ENCODE measurements at places on chromosomes 7 and 10.
A peak's percentile ranks its signal among the peaks of the same experiment; 100 is the strongest.

GRCh38 chr10:122057841-122058413 is 69.0 kb downstream of the TACC2 start:
- no peak for ATAC-seq

DNA sequence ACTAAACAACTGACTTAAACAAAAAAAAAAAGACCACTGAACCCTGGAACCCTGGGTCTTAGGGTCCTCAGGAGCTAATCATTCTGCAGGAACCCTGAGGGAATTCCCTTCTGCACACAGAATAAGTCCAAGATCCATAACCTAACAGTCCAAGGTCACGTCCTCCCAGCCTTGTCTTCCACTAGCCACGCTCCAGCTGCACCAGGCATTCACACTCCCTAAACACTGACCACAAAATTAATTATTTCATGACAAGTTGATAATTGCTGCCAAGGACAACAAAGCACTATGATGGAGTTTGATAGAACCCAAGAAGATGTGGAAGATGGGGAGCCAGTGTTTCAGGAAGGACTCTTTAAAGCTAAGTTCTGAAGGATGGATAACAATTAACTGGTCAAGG is 130.6 kb downstream of the SH3PXD2A start:
- no peak for ATAC-seq

- no peak for ATAC-seq
Observed at GRCh38 chr7:82723411-82723810, 279.8 kb upstream of the CACNA2D1 start.

DNA sequence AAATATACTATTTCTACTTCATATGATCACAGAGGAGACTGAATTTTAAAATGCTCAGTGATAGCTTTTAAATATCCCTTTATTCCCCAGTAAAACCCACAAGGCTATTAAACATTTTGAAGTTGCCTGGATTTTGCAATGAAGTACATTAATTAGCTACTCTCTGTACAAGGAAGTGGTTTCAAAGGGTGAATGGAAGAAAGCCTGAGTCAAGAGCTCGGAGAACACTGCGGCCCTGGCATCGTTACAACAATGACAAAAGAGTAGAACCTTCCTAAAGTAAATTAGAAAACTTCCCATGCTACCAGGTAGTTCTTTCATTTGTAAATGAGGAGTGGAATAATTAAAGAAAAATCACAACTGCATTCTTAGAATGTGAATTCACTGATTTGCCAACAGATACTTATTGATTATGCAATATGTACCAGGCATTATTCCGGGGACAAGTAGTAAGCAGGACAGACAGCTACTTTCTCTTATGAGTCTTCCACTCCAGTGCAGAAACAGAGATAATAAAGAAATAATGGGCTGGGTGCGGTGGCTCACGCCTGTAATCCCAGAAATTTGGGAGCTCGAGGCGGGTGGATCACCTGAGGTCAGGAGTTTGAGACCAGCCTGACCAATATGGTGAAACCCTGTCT is 63.0 kb downstream of the ZNF22 start:
- no peak for ATAC-seq

GRCh38 chr10:129622736-129623135 is 155.7 kb downstream of the MGMT start:
- no peak for ATAC-seq

DNA sequence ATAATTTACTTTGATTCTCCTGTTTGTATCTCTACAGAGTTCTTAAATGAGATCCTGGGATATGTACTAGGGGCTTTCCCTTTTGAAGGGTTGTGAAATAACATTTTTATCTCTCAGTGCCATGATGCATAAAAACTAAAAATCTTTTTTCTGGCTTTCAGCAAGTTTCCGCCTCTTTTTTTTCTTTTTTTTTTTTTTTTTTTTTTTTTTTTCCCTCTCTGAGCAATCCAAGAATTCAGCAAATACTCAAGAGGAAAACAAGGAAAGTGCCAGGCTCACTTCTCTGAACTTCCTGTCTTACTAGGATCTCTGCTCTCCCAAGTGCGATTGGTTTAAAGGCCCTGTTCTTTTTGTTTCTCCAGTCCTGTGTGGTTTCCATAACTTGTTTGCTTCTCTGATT is 79.9 kb downstream of the HYCC1 start:
- ATAC-seq = no peak

- no peak for ATAC-seq
Observed at GRCh38 chr10:52208365-52208764, 105.7 kb upstream of the DKK1 start.

- ATAC-seq = no peak
Observed at GRCh38 chr7:101919363-101920115, 102.1 kb downstream of the CUX1 start.

GRCh38 chr10:80260295-80261243 is 28.9 kb downstream of the MAT1A start:
- ATAC-seq = peak; percentile 32

- ATAC-seq = no peak
Observed at GRCh38 chr10:126969310-126969709, 64.1 kb downstream of the DOCK1 start.

DNA sequence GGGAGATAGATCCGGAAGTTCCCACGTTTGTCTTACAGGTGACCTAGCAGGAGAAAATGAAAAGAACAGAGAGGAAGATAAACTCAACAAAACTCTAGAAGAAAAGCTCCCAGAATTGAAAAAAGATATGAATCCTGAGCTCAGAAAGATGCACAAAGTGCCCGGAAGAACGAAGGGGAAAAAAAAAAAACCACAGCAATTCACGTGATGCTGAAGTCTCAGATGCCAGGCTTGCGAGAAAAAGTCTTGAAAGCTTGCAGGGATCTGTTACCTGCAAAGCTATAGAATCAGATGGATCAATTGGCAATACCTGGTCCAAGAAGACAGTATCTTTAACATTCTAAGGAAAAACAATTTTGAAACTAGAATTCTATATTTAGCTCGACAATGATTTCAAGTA is 33.5 kb downstream of the CARD11 start:
- ATAC-seq = no peak

- ATAC-seq = no peak
Observed at GRCh38 chr10:18473424-18474117, 177.8 kb downstream of the NSUN6 start.

- ATAC-seq = no peak
Observed at GRCh38 chr10:79602953-79603352, 7.8 kb upstream of the SFTPA1 start.

DNA sequence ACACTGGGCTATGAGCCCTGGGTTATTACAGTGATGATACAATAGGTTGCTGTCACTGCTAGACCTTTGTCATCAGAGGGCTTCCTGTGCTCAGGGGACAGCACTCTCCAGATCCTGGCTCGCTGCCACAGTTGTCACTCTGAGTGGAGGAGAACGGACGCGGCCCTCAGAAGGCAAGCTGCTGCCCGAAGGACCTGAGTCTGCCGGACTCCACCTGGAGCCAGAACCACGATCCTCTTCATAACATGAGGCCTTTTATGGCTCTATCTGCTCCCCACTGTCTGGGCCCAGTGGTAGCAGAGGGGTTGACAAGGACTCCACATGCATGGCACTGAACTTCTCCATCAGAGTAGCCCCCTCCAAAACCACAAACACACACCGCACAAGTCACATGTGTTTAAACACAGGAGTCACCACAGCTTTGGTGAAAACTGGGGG is 94.7 kb upstream of the EFCAB10 start:
- peak; percentile 65 for ATAC-seq

- ATAC-seq = no peak
Observed at GRCh38 chr7:1027242-1028043, 16.9 kb upstream of the GPR146 start.

DNA sequence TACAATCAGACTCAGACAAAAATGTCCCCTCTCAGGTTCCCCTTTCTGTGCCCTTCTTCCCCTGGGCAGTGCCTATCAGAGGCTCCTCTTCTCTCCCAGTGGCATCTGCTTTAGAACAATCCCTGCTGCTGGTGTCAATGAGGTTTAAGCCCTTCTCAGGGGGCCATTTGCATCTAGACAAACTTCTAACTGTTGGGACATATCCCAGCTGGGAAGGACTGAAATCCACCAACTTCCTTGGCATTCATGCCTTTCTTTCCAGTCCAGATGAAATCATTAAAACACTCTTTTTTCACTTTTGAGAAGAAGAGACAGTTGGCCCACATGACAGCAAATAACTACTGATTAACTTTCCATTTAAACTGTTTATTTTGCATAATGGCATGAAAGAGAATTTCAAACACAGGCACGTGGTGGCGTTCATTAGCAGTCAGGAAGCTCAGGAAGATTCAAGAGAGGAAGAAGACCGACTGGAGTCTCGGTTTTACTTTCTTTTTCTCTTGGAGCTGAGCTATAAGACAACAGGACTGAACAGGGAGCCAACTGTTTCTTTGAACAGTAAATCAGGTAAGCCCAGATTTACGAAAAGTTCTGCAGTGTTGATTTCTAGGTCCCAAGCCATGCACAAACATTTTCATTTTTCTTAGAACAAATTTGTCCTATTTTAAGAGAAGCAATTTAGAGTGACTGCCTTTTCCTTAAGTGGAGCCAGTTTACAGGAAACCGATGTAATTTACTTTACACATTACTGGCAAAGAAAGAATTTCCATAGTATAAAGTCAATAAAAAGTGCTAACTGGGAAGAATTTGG is at the start of gene GIMAP2:
TSS of gene GIMAP2 (plus strand) at position 488 of the 811 bp plus-strand sequence. CDS start 1,354 bp downstream, outside the sequence.
- peak; percentile 86 for ATAC-seq

DNA sequence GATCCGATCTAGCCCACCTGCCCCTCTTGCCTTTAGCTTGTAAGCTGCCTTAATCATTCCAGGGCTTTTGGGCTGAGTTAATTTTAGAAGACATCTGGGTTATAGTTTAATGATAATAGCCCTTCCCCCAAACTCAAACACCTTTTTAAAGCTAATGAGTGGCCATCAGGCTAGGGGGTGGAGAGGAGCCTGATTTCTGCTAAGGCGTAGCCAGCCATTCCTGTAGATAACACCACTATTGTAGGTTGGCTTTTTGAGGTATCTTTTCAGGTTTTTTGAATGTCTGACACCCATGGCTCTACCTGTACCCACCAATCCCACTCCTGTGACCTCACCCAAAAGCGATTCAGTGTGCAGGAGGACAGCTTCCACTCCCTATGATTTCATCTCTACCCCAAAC is 7.6 kb upstream of the SYPL1 start:
- ATAC-seq = no peak

DNA sequence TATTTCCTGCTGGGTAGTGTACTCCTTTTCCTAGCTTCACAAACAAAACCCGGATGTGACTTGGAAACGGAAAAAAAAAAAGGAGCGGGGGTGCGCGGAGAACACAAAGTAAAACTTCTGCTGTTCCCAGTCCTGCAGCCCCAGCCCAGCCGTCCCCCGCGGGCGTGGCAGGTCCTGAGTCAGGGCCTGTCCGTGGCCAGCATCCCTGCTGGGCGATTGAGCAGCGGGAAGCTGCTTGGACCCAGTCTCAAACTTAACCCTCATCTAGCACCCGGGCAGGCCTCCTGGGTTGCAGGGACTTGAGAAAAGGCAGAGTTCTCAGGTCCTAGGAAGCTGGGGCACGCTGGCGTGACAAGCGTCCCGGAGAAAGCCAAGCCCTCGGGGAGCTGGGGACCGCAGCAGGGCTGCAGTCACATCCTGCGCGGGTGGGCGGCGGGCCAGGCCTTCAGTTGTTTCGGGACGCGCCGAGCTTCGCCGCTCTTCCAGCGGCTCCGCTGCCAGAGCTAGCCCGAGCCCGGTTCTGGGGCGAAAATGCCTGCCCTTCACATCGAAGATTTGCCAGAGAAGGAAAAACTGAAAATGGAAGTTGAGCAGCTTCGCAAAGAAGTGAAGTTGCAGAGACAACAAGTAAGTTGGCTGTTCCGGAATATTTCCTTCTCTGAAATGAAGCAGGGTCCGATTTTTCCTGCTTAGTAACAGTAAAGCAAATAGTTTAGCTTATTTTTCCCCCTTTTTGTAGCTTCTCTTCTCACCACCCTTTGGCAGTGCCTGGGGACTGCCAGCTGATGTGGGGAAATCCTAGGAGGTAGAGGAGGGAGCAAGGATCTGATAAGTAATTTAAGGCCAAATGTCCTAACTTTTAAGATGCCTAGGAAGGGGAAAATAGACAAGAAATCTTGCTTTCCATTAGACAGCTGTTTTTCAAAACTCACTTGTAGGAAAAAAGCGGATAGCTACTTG is at the start of gene GNG11:
TSS of gene GNG11 (plus strand) at position 129 of the 960 bp plus-strand sequence. CDS start at position 532, 403 bp downstream.
- peak; percentile 77 for ATAC-seq

DNA sequence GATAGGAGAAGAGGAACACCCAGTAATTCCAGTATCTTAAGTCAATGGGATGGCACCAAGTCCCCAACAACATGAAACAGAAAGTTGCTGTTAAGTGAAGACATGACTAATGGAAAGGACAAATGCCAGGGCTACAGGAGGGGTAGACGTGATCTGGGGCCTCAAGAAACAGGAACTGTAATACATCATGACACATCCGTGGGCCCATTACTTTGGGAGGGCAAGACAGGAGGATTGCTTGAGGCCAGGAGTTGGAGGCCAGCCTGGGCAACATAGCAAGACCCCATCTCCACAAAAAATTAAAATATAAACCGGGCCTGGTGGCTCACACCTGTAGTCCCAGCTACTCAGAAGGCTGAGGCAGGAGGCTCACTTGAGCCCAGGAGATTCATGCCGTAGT is 408.6 kb upstream of the PRKCQ start:
- peak; percentile 94 for ATAC-seq

- ATAC-seq = no peak
Observed at GRCh38 chr7:48875045-48875916, 49.1 kb upstream of the CDC14C start.

- no peak for ATAC-seq
Observed at GRCh38 chr7:26151096-26151495, 902 bp upstream of the NFE2L3 start.

- no peak for ATAC-seq
Observed at GRCh38 chr10:117933036-117933435, 113.7 kb downstream of the RAB11FIP2 start.

DNA sequence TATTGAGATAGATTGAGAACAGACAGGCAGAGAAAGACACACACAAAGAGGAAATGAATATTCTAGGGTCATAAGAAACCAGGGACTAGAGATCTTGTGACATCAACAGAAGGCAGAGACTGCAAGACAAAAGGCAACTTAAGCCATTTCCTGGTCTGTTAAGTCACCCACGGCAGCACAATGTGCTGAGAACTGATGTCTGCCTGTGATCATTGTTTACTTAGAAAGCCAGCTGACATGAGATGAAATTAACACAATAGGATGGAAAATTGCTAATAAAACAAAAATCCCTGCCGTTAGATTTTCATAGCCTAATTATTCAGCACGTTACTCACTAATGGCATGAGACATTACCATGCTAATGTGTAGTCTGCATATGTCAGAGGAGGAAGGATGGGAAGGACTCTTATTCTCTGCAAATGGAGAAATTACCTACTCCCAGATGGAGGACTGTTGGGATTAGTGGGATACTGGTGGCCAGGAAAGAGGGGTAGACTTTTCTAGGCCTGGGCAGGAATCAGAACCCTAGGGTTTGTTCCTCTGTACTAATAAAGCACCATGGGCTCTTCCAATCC is 191.3 kb upstream of the PODXL start:
- ATAC-seq = no peak

GRCh38 chr7:40808378-40808942 is 673.7 kb downstream of the SUGCT start:
- no peak for ATAC-seq

- ATAC-seq = no peak
Observed at GRCh38 chr10:1980459-1980858, 243.1 kb upstream of the ADARB2 start.

DNA sequence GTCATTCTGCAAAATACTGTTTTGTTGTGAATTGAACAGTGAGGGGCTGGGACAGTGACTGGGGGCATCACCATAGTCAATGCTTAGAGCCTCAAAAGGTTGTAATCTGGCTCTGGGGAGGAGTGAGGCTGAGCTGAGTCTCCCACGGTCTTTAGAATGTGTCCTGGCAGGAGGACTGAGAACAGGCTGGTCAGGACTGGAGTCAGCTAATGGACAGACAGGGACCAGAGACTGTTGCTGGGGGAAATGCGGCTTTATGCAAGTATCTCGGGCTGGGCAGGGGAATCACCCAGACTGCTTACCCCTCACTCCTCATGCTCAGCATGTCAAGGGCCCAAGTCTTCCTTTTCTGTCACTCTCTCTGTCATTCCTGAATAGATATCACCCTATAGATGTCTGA is 346.5 kb downstream of the TYW1 start:
- ATAC-seq = no peak
